ENCODE measurements at places on chromosomes 1 and 21.

- peak; percentile 89 for DNase-seq
Observed at GRCh38 chr1:24966724-24967346, 36.8 kb upstream of the RUNX3 start.

DNA sequence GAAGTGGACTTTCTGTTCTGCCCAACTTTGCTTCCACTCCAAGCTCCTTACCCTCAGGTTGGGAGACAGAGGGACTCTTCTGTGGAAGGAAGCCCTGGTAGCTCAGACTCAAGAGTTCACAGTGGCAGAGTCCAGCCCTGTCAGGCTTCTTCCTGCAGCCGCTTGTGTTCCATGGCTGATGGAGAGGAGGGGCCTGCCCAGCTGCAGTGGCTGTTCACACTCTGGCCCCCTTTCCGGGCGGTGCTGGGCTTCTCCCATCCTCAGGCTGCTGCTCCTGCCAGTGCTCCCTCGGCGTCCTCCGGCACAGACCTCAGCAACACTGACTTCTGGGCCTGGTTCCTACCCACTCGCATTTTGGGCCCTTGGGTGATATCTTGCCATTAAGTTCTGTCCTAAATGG lies 4.0 kb downstream of the KRTAP10-1 start:
- no peak for DNase-seq

- DNase-seq, result peak; percentile 64
Observed at GRCh38 chr1:92461364-92462097, 25.2 kb downstream of the GFI1 start.

GRCh38 chr1:197399755-197400521 lies 131.9 kb downstream of the CRB1 start:
- DNase-seq, result peak; percentile 56

- DNase-seq, result no peak
Observed at GRCh38 chr1:213986020-213986924, 1.5 kb upstream of the PROX1 start.

DNA sequence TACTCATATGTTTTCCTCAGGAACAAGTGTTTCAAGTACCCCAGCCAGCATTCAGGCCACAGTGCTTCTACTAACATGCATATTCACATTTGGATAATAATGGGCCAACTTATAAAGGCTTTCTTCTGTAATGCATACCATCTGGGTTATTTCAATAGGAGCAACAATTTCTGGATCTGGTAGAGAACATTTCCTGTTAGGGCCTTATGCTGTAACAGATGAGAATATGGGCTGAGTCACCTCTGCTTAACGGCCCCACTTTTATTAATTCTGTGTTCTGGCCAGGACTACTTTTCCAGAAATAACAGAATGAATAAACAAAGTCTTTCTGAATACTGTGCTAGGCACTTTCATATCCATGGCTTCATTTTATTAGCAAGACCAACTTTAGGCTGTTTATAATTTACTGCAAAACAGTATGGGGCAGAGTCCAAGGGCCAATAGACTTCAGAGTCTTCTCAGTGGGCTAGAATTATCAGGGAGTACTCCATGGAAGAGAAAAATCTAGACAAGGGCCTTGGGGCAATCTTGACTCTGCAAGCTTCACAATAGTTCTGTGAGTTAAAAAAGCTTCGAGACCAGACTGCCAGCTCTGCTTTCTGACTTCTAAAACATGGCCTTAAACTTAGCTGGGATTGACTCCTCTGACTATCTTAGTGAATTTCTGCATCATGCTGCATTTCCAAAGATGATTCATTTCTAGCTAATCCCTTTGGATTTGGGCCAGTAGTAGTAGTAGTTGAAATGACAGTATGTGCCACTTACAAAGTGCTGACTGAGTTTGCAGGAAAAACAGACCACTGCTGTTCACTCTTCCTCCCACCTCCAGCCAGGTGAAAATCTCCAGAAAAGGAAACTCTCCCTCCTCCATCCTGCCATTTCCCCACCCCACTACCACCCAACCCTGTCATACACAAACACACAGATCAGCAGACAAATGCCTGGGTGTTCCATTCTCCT lies 8.2 kb upstream of the SSX2IP start:
- no peak for DNase-seq

GRCh38 chr21:15943009-15943666 lies 213.4 kb downstream of the USP25 start:
- DNase-seq, result no peak

GRCh38 chr1:93005252-93005598 lies 44.0 kb upstream of the DIPK1A start:
- DNase-seq, result peak; percentile 30

GRCh38 chr1:168735974-168736373 lies 7.0 kb upstream of the DPT start:
- no peak for DNase-seq

DNA sequence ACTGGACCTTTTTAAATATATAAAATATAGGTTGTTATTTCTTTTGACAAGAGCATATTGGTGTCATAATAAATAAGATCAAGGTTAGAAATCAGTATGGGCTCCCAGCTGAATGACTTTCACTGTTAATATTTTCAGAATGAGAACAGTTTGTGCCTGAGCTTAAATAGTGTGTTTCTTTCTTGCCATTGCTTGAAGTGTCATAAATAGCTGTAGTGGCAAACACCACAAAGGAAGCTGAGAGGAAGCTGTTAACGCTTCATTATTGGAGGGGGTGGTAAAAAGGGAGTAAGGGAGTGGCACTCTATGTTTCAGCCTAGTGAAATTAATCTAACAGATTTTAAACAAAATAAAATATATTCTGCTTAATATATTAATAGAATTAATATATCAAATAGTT lies 1089.8 kb upstream of the NCAM2 start:
- DNase-seq, result no peak

DNA sequence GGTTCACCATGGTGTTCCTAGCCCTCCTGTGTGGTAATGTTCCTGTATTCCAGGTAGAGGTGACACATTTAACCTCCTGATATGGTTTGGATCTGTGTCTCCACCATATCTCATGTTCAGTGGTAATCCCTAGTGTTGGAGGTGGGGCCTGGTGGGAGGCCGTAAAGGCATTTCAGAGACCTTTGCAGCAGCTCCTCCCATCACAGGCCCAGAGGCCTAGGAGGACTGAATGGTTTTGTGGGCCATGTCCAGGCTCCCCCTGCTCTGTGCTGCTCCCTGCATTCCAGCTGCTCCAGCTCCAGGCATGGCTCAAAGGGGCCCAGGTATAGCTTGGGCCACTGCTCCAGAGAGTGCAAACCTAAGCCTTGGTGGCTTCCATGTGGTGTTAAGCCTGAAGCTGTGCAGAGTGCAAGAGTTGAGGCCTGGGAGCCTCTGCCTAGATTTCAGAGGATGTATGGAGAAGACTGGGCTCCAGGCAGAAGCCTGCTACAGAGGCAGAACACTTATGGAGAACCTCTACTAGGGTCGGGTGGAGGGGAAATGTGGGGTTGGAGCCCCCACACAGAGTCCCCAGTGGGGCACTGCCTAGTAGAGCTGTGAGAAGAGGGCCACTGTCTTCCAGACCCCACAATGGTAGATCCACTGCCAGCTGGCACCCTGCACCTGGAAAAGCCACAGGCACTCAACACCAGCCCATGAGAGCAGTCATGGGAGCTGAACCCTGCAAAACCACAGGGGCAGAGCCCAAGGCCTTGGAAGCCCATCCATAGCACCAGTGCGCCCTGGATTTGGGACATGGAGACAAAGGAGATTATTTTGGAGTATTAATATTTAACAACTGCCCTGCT lies 10.0 kb downstream of the SELENBP1 start:
- no peak for DNase-seq

GRCh38 chr1:47298025-47298699 lies 15.8 kb downstream of the STIL start:
- DNase-seq, result no peak

DNA sequence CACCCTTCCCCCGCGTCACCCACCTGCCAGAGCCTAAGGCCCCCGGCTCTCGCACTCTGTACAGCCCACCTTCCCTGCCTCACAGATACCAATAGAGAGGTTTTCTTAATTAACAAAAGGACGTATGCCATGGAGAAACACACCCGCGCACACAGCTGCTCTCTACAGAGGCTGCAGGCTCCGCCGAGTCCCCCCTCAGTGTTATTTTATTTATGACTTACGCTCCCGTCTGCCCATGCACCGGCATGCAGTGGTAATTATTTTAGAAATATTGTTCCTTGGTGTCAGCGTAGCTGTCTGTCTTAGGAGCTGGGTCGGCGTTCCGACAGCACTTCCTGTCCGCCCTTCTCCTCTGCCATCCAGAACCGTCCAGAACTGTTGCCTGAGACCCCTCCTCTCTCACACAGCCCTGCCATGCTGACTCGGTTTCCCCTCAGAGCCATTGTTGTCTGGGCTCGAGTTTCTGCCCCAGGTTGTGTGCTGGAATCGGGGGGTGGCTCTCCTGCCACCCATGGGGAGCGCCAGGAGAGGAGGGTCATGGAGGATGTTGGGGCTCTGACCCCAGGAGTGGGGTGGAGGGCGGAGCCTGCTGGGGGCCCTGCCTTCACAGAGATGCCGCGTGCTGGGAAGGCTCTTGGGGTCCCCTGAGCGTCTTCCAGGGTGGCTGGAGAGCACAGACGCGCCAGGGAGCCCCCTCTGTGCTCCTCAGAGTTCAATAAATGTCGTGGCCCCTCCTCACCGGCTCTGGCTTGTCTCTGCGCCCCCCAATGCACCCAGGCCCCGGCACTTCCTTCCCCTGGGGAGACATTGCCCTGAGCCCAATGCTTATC lies 39.6 kb upstream of the COL6A1 start:
- DNase-seq, result no peak

GRCh38 chr1:86581231-86581630 lies 34.4 kb downstream of the CLCA4 start:
- no peak for DNase-seq

DNA sequence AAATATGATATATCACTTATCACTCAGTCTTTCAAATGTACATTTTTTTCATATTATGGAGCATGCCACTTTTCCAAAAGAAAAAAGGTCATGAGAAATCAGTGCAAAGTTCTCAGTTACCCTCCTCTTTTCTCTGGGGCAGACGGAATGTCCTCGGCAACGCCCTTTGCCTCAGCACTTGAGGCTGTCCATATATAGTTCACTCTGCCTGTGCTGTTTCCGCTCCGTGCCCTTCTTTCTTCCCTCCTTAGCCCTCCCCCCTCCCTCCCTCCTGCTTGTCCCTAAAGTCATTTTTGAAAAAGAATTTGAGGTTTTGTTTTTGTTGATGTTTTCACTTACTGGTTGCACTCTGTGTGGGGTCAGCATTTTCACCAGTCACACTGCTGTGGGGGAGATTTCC lies 5.4 kb downstream of the BARHL2 start:
- DNase-seq, result no peak
